ENCODE measurements at places on chromosomes 16 and 17. TPM values are rescaled to one million over a fixed set of nuclear protein-coding genes. Genes with fewer than 3 reads are reported as not detected.

DNA sequence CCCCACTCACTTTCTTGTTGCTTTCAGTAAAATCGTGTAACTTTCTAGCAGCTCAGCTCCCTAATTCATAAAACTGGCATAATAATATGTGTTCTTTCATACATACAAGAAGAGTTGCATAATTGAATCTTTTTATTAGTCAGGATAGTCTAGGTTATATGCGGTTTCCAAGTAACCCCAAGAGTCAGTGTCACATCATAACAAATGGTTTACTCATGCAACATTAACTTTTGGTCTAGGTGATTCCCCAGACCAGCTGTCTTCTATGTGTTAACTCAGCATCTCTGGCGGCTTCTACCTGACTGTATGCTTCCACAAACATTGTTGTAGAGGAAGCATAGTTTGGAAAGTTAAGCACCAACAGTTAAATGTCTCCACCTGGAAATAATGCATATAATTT, 1000.4 kb downstream of the CDH11 start:
- H3K4me1 ChIP-seq, result no peaks in the 10 kb centered on the region
- DNase-seq, result no peak
- H3K36me3 ChIP-seq, result no peaks in the 10 kb centered on the region
- H3K4me3 ChIP-seq, result no peak overlapping the region

GRCh38 chr16:50377001-50377400, 8.2 kb upstream of the BRD7 start:
- no peak overlapping the region for H3K27ac ChIP-seq
- DNase-seq, result no peak
- H3K36me3 ChIP-seq, result peaks cover 4% of the 10 kb centered on the region
- peaks cover 10% of the 10 kb centered on the region for H3K4me1 ChIP-seq
- no peak overlapping the region for H3K4me3 ChIP-seq

DNA sequence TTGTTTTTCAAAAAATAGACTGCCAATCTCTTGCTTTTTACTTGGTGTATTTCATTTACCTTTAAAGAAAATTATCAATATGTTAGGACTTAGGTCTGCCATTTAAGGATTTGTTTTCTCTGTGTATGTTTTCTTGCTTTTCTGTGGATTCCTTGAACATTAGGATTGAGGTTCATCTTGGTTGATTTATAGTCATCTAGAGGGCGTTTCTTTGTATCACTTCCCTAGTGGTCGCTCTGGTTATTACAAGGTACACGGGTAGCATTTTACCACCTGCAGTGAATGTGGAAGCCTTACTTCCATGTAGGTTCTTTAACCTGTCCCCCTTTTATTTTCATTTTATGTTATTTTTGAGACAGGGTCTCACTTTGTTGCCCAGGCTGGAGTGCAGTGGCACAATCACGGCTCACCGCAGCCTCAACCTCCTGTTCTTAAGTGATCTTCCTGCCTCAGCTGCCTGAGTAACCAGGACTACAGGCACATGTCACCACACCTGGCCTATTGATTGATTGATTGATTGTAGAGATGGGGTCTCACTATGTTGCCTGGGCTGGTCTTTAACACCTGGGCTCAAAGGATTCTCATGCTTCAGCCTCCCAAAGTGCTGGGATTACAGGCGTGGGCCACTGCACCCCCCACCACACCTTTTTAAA, 35.2 kb upstream of the CBX4 start:
- H3K27ac ChIP-seq, result no peak overlapping the region
- no peak overlapping the region for H3K4me3 ChIP-seq
- no peaks in the 10 kb centered on the region for H3K36me3 ChIP-seq
- peaks cover 36% of the 10 kb centered on the region for H3K27me3 ChIP-seq
- DNase-seq, result no peak

DNA sequence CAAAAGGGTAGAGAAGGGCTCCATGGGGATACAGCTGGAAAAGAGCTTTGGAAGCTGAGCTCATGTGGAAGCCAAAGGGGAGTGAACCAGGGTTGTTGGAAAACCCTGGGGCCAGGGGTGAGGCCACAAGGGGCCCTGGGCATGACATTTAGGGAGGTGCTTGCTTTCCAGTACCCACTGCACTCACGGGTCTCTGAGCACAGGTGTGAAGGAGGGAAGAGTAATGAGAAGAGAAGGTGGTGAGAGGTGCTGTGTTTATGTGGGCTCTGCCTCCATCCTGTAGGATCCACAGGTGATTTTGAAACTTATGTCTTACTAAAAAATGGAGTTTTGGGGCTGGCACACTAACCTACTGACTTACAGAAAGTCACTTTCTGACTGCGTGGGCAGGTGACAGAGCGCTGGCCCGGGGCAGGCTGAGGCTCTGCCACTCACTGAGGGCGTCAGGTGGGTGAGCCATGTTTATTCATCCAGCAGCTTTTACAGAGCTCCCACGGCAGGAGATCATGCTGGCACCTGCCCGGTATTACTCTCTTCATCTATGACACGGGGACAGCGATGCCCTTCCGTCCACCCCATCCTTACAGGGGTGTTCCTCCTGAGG, 18.9 kb downstream of the KSR1 start:
- DNase-seq, result no peak
- H3K36me3 ChIP-seq, result no peaks in the 10 kb centered on the region
- peaks cover 62% of the 10 kb centered on the region for H3K4me1 ChIP-seq

Gene ZNF500
- total RNA-seq, result 10.1 TPM

GRCh38 chr16:25135254-25135878, 23.8 kb downstream of the LCMT1 start:
- peaks cover 15% of the 10 kb centered on the region for H3K36me3 ChIP-seq
- H3K4me1 ChIP-seq, result peaks cover 2% of the 10 kb centered on the region
- H3K27me3 ChIP-seq, result no peaks in the 10 kb centered on the region
- no peak overlapping the region for H3K27ac ChIP-seq
- no peak overlapping the region for H3K4me3 ChIP-seq

Gene CCL2
- not detected for total RNA-seq

GRCh38 chr17:37772982-37773381, 28.1 kb upstream of the HNF1B start:
- no peak overlapping the region for H3K4me3 ChIP-seq
- H3K27ac ChIP-seq, result no peak overlapping the region
- H3K4me1 ChIP-seq, result peaks cover 12% of the 10 kb centered on the region
- no peak for DNase-seq
- H3K27me3 ChIP-seq, result peaks cover 15% of the 10 kb centered on the region
- peaks cover 6% of the 10 kb centered on the region for H3K36me3 ChIP-seq

GRCh38 chr17:13557077-13557476, 44.7 kb downstream of the HS3ST3A1 start:
- DNase-seq, result no peak
- no peak overlapping the region for H3K27ac ChIP-seq
- H3K4me1 ChIP-seq, result no peaks in the 10 kb centered on the region
- no peaks in the 10 kb centered on the region for H3K36me3 ChIP-seq

Data from T-helper 17 cell (primary cell).